ENCODE measurements at places on chromosomes 6 and 20.

DNA sequence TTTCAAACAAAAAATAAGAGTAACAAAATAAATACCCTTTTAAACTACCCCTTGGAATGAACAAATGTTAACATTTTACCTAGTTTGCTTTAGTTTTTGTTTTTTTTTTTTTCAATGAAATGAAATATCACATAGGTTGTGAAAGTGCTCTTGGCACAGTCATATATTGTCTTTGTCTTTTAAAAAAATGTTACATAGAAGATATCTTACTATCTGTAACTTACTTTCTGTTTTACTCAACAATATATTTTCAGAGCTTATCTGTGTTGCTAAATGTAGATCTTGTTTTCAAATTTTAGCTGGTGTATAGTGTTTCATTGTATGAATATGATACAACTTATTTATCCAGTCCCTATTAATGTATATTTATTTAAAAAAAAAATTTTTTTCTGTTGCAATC, 8.6 kb downstream of the CEP57L1 start:
- DNase-seq: no peak

DNA sequence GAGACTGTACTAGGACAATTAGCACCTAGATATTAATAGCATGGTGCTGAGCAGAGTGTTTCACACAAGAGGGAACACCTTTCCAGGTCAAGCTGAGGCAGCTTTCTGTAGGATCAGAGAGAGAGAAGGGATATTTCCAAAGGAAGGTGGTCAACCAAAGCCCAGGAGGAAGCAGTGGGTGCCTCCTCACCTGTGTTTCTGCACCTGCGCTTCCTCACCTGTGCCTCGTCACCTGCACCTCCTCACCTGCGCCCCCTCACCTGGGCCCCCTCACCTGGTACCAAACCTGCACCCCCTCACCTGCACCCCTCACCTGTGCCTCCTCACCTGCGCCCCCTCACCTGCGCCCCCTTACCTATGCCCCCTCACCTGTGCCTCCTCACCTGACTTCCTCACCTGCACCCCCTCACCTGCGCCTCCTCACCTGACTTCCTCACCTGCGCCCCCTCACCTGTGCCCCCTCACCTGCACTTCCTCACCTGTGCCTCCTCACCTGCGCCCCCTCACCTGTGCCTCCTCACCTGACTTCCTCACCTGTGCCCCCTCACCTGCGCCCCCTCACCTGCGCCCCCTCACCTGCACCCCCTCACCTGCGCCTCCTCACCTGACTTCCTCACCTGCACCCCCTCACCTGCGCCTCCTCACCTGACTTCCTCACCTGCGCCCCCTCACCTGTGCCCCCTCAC, 67.9 kb downstream of the TTLL2 start:
- DNase-seq: no peak

DNA sequence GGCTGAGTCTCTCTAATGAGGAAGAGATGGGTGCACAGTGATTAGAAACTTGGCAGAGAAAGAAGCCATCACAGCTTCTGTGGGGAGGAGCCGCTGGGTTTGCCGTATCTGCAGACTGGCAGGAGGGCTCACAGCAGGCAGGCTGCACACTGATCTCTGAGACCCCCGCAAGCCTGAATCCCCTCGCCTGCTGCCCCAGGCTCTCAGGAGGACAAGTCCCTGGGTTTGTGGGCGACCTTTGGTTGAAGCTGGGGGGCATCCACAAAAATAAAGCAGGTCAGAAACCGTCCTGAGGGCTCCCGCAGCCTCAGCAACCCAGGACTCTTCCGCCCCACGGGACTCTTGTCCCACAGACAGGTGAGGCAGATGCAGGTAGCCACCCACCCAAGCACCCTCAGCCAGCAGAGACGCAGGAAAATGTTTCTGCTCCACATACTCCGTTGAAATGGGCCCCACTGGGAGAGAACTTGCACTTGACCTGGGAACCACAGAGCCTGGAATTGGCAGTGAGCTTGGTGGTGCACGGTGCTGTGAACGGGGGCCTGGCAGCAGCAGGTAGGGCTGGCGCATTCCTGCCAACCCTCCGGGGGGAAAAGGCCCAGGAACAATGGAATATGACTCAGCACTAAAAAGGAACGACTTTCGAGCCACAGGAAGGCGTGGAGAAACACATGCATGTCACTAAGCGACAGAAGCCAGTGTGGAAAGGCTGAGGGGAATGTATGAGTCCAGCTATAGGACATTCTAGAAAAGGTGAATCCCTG, 89.9 kb downstream of the YTHDF1 start:
- no peak for DNase-seq

DNA sequence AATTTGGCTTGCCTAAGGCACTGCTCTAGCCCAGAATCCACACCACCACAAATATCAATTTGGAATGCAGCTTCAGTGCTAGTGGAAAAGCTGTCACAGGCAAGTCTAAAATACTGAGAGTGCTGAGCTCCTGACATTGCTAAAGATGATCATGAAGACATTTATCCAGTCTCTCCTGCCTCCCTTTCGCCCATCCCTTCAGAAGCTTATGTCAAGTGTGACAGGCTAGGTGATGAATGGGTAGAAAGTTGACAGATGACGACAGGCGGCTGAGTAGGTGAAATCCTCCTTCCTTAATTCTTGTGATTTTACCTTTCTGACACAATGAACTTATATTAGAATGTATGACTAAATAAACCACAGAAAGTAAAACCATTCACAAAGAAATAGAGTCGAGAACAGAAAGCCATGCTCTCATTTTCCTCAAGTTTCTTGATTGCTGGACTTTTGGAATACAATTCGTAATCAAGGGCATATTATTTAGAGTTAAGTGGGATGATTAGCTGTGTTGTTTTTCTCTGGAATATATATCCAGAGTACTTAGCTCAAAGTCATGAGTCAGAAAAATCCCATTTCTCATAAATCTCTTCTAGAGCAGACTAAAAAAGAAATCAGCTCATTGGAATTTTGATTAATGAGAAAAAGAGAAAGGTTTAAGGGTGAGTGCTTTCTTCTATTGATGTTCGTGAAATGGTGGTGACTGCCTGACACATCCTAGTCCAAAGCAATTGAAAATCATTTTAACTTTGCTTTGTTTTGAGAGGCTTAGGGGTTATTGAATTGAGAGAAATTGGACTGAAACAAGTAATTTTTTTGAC, 1228.2 kb upstream of the CITED2 start:
- no peak for DNase-seq

GRCh38 chr20:2619961-2620595, 32.4 kb upstream of the NOP56 start:
- no peak for DNase-seq

GRCh38 chr6:157811476-157812173, 11.4 kb upstream of the SNX9 start:
- no peak for DNase-seq

DNA sequence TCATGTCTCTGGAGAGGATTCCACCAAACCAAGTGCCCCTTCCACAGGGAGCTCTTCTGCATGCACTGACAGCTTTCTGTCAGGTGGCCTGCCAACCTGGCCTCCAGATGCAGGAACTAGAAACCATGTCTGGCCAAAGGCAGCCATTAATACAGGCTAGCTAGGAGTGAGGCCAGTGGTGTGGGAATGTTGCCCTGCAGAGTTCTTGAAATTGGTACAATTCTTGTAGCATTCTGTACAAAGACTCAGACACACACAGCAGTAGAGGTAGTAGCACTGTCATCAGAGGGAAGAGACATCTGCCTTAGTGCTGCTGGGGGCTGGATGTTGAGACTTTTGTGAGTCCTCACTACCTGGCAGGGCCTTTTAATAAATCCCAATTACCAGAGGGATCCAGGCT, 48.8 kb downstream of the RNF24 start:
- DNase-seq: no peak

DNA sequence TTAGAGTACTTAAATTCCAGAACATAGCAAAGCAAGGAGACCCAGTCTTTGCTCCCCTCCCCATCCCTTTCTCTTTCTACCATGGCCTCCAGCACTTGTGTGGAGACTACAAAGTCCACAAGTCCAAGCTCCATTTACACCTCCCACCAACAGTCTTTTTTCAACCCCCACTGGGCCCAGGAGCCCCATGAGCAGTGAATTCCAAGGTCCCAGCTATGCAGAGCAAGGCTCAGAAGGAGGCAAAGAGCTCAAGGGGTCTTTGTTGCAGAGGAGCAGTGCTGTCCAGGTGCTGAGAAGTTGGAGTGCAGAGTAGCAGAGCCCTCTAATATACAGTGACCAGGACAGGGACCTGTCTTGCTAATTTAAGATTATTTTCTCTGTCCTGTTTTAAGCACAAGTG, 9.0 kb downstream of the PAK5 start:
- no peak for DNase-seq

Measured in GM12892 (cell line).